Activated CD4-positive, alpha-beta T cell treated with anti-CD3 and anti-CD28 coated beads, Interleukin-2, amount 50 U/mL, for 48 hours (primary cell): ENCODE measurements at places on chromosomes 3 and 15.

DNA sequence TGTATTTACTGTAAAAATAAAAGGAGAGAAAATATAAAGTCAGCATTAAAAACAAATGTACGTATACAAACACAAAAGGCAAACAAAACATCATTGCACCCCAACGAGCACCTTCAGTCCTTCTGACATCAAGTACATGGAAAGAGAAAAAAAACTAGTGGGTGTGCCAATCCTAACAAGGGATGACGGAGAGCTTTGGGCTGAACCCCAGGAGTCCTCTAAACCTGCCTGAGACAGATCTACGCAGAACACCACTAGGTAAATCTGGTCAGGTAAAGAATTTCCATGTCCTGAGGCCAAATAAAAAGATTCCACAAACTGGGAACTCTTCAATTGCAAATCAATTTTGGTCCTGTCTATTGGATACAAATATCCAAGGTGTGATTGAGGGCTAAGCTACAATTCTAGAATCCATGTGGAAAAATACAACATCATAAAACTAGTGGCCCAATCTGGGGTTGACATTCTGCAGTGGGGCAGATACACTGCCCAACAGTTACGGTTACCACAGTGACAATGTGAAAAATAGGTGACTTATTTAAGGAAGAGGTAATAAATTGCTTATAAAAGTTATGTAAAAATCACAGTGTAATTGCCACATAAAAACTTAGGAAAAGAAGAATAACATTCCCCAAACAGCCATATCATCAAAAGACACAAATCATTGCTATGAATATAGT lies 14.2 kb downstream of the IFT80 start:
- DNase-seq = no peak

- DNase-seq = no peak
Measured at GRCh38 chr3:188664795-188665194, 507.0 kb upstream of the TPRG1 start.

DNA sequence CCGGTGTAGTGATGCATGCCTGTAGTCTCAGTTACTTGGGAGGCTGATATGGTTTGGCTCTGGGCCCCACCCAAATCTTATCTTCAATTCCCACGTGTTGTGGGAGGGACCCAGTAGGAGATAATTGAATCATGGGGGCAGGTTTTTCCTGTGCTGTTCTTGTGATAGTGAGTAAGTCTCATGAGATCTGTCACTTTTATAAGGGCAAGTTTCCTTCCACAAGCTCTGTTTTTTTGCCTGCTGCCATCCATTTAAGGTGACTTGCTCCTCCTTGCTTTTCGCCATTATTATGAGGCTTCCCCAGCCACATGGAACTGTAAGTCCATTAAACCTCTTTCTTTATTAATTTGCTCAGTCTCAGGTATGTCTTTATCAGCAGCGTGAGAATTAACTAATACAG lies 566.7 kb upstream of the NECTIN3 start:
- DNase-seq = no peak

DNA sequence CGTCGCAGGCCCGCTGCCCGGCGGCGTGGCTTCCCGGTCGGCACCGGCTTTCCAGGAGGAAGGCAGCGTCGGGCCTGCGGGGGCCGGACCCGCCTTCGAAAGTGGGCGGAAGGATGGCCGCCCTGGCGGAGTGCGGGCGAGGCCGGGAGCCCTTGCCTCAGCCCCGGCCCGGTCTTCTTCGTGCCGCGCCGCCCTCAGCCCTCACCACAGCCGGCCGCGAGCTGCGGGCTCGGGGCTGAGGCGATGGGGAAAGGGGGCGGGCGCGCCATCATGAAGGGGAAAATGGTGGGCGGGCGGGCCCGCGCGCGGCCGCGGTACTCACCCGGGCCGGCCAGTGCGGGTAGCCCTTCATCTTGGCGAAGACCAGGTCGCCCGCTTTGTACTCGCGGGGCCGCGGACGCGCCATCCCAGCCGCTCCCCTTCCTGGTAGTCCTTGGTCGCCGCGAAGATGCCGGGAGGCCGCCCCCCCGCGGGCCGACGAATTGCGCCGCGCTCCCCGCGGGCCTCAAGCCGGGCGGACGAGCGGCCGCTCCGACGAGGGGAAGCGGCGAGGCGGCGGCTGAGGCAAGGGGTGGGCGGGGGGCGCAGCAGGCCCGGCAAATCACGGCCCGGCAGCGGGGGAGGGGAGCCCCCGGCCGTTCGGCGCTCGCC lies 489 bp downstream of the HDGFL3 start:
- DNase-seq = peak; percentile 17

DNA sequence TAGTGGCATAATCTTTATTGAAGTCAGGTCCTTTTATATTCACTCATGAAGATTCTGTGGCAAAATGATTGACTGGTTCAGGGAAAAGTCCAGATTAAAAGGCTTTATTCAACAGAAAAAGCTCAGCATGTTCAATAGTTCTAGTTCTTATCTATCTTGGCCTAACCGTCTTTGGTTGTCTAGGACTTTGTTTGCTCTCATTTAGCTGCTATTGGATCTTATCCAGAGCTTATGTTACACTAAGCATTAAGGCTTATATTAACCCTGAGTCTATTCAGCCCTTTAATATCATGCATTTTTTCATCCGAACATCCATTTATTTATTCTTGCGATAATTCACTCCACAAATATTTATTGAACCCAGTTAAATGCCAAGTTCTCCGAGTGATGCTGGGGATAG lies 601.0 kb upstream of the SGO1 start:
- no peak for DNase-seq

DNA sequence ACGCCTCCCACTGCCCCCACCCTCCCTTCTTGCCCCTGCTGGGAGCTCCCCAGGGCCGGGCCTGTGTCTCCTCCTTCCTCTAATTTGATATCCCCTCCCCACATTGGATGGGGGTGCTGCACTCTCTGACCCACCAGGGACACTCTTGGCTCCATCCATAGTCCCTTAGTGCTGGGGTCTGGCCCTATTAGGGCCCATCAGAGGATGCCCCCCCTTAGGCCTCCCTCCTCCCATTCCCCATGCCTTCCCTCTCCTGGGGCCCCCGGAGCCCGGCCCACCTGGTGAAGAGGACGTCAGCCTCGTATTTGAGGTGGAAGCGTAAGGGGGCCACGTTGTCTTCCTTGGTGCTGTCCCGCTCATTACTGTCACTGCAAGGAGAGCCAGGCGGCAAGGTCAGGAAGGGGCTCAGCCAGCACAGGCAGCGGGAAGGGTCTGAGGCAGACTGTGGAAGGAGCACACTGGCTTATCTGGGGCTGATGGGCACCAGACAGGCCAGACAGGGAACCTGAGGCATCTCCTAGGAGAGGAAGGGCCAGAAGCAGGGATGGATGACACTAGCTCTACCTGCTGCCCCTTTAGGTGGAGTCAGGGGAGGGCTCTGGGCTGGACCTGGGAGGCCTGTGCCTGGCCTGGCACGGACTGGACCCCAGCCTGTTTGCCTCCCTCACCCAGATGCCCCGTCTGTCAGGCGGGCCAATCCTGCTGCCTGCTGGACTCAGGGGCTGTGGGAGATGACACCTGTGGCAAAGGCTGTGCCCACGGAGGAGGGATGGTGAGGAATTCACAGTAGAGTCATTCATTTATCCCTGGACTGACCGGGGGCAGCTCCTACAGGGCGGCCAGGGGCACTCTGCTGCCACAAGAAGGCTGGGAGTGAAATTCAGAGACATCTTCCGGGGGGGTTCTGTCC lies 36.2 kb downstream of the FEM1B start:
- no peak for DNase-seq
